ENCODE measurements at places on chromosomes 12 and 14.

DNA sequence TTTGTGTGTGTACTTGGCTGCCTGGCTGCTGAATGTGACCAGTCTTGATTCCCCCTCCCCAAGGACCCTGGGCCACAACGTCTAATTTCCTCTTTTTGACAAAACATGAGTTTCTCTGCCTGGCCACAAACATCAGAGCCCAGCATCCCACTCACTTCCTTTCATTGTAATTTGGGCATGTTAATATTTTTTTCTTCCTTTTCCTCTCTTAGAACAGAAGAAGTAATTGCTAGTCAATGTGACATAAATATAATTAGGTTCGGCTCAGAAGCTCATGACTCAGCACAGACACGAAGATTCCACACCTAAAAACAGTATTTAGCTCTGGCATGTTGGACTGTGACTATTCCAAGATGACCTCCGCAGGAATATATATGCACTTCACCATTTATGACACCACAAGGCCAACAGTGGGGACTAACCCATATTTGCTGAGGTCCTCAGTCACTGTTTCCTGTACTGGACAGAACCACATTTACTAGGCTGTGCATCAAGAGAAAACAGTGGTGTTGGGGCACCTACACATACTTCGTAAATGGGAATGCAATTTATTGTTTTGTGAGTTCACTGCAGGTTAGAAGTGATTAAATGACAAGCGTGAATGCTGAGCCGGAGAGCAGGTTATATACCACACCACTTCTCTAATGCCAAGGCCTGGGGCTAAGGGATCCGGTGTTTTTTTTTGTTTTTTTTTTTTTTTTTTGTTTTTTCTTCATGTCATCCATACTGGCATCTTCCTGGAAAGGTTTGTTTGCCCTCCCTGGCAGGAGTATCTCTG lies 4.2 kb downstream of the GSG1 start:
- DNase-seq: peak; percentile 85

GRCh38 chr12:6302621-6303020 lies 7.9 kb upstream of the PLEKHG6 start:
- no peak for DNase-seq

GRCh38 chr12:570921-571794 lies 92.1 kb downstream of the NINJ2 start:
- peak; percentile 80 for DNase-seq

DNA sequence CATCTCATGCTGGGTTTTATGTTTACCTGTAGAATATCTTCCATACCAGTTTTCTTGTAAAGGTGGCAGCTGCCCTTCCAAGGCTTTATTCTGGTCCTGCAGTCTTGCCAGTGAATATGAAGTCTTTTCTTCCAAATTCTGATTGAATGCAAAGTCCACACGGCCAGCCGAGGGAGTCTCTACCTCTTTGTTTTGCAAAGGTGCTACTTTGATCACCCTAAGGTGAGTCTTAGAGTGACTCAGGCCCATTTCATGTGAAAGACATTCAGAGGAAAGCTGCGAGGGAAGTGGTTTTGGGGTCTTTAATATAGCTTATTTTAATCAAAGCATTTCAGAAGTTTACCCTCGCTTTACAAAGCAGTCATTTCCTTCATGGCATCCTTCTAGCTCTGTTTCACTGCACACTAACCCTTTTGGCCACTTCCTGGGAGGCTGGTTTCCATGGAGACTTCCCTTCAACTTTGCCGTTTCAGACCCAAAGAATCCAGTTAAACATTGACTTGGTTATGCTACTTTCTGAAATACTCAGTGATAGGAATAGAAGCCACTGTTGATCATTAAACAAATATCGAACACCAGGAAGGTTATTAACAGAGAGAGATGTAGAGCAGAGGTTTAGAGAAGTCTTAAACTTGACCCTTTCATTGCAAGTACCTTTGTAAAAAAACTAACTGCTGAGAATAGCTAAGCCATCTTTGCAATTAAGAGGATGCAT lies at the start of gene CCDC198:
CCDC198 (minus strand) TSS at position 391 of the 715 bp plus-strand sequence; CDS start at position 249, 142 bp downstream.
- DNase-seq: no peak

- DNase-seq: no peak
These were observed 29.6 kb downstream of the P2RX4 start for GRCh38 chr12:121239351-121240061.

DNA sequence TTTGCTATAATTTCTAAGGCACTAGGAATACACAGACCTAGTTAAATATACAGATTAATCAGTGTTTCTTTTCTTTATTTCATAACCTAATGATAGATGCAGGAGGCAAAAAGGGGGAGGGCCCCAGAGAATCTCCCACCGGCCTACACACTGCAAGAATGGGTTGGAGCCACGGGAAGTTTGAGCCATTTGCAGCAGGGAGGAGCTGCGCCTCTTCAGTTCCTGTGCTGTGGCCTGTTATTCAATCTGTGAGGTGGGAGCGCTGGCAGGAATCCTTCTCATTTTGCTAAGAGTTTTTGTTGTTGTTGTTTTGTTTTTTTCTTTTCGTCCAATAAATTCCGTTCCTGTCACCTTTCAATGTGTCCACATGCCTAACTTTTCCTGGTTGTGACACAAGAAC lies 251.3 kb upstream of the RPL10L start:
- no peak for DNase-seq

GRCh38 chr12:45273717-45274271 lies 57.9 kb downstream of the ANO6 start:
- peak; percentile 47 for DNase-seq

DNA sequence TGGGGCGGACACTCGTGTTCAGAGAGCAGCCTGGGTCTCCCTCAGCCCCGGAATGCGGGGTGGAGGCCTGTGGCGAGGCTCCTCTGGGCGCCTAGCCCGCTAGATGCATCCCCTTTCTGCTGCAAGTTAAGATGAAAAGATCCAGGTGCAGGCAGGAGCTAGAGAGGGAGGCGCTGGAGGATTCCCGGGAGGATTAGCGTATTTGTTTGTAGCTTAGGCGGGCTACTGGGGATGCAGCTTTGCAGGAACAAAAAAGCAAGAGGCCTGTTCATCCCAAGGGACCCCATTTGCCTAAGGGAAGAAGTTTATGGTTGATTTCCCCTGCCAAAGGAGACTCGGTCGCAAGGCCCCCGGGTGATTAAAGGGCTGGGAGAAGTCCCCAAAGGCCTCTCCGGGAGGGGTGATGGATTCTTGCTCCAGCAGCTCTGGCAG lies 824 bp downstream of the CCDC177 start:
- no peak for DNase-seq

- DNase-seq: no peak
These were observed 29.6 kb downstream of the A2M start for GRCh38 chr12:9086087-9086486.

GRCh38 chr12:125683748-125684381 lies 618.6 kb downstream of the AACS start:
- DNase-seq: no peak

DNA sequence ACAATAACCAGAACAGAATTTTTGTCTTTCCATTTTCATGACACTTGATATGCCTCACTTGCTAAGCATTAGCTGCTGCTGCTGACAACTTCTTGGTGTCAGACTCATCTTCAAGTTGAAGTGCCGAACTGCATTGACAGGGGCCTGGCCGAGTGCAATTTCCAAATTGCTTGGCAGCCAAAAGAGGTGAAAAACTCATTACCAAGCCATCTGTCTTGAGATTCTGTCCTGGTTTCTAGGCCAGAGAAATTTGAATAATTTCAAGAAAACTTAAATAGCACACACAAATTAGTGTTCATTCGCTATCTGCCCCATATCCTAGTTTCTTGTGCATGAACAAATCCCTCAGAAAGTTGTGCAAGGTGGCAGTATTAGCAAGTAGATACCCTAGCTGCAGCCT lies 165.3 kb upstream of the RASSF8 start:
- DNase-seq: no peak

GRCh38 chr14:73757381-73757780 lies 43.2 kb upstream of the PNMA1 start:
- DNase-seq: no peak

GRCh38 chr14:74980731-74981461 lies 21.8 kb upstream of the EIF2B2 start:
- peak; percentile 74 for DNase-seq

- peak; percentile 40 for DNase-seq
These were observed 9.7 kb upstream of the ZDHHC22 start for GRCh38 chr14:77151245-77151644.

DNA sequence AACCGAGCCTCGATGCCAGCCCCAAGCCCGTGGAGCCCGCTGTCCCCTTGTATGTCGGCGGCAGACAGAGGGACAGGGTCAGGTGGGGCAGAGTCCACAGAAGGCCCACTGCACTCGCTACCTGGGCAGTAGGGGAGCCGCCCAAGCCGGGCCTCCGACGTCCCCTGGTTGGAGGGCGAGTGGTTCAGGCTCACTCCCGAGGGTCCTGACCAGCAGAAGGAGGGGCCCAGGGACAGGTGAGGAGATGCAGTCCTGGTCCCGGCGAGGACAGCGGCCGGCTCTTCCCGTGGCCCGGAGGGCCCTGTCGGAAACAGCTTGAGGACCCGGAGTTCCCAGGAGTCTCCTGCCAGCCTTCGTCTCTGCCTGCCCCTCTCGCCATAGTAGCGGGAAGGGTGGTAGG lies 216.7 kb upstream of the SFSWAP start:
- DNase-seq: no peak

GRCh38 chr14:80084196-80084595 lies 127.1 kb downstream of the DIO2 start:
- no peak for DNase-seq

Data from lung microvascular endothelial cell (primary cell).